ENCODE measurements at places on chromosomes 12 and 14. TPM values are rescaled to one million over a fixed set of nuclear protein-coding genes. Genes with fewer than 3 reads are reported as not detected.

GRCh38 chr14:99808515-99808914 is 15.3 kb downstream of the EML1 start:
- no peaks in the 10 kb centered on the region for H3K27me3 ChIP-seq
- no peak overlapping the region for H3K27ac ChIP-seq
- H3K4me3 ChIP-seq: no peak overlapping the region
- H3K4me1 ChIP-seq: peaks cover 8% of the 10 kb centered on the region

GRCh38 chr14:93381644-93382043 is 34.7 kb downstream of the COX8C start:
- no peaks in the 10 kb centered on the region for H3K27me3 ChIP-seq
- no peak overlapping the region for H3K4me3 ChIP-seq
- H3K27ac ChIP-seq: no peak overlapping the region
- no peaks in the 10 kb centered on the region for H3K36me3 ChIP-seq

MIP gene
- total RNA-seq: not detected

DNA sequence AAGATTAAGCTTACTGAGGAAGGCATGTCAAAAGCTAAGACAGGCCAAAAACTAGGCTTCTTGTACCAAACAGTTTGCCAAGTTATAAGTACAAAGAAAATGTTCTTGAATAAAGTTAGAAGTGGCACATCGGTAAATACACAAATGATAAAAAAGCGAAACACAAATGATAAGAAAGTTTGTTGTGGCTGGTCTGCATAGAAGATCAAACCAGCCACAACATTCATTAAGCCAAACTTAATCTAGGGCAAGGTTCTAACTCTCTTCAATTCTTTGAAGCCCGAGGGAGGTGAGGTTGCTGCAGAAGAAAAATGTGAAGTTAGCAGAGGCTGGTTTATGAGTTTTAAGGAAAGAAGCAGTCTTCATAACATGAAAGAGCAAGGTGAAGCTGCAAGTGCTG is 1119.6 kb upstream of the FLRT2 start:
- no peaks in the 10 kb centered on the region for H3K36me3 ChIP-seq
- H3K4me3 ChIP-seq: no peak overlapping the region

GRCh38 chr12:69238589-69239351 is 599 bp upstream of the CPSF6 start:
- no peaks in the 10 kb centered on the region for H3K36me3 ChIP-seq
- peak overlapping the region; percentile 23 for H3K4me3 ChIP-seq
- H3K27me3 ChIP-seq: no peaks in the 10 kb centered on the region

DNA sequence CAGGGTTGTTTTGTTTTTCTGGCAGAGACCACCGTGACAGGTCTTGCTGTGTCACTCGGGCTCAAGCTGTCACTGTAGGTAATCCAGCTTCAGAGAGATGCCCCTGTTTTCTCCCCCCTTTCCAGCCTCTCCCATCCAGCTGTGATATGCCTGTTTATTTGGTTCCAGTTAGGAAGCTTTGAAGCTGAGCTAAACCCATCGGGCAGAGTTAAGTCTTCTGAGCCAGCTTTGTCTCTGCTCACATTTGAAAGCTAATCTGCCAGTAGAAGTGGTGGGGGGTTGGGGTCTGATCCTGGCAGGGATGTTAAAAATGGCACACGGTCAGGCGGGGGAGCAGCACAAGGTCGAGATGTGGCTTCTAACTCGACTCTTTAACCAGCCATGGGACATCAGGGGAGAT is 130.0 kb downstream of the TSPAN9 start:
- peaks cover 2% of the 10 kb centered on the region for H3K27me3 ChIP-seq
- no peak overlapping the region for H3K27ac ChIP-seq
- H3K4me1 ChIP-seq: no peaks in the 10 kb centered on the region
- no peak overlapping the region for H3K4me3 ChIP-seq

FZD10 gene
- total RNA-seq: 0.21 TPM

- no peaks in the 10 kb centered on the region for H3K36me3 ChIP-seq
- no peak overlapping the region for H3K4me3 ChIP-seq
- DNase-seq: no peak
- no peaks in the 10 kb centered on the region for H3K4me1 ChIP-seq
- H3K27me3 ChIP-seq: no peaks in the 10 kb centered on the region
Observed at GRCh38 chr12:10537721-10538120, 32.0 kb downstream of the EIF2S3B start.

- no peaks in the 10 kb centered on the region for H3K4me1 ChIP-seq
- H3K36me3 ChIP-seq: no peaks in the 10 kb centered on the region
- no peaks in the 10 kb centered on the region for H3K27me3 ChIP-seq
- DNase-seq: no peak
- H3K4me3 ChIP-seq: no peak overlapping the region
- H3K27ac ChIP-seq: no peak overlapping the region
Observed at GRCh38 chr14:58191763-58192601, 8.0 kb upstream of the ACTR10 start.
